ENCODE measurements at places on chromosomes 12 and 14.

GRCh38 chr12:23236811-23237210 lies 611.8 kb downstream of the ETNK1 start:
- DNase-seq, result no peak

DNA sequence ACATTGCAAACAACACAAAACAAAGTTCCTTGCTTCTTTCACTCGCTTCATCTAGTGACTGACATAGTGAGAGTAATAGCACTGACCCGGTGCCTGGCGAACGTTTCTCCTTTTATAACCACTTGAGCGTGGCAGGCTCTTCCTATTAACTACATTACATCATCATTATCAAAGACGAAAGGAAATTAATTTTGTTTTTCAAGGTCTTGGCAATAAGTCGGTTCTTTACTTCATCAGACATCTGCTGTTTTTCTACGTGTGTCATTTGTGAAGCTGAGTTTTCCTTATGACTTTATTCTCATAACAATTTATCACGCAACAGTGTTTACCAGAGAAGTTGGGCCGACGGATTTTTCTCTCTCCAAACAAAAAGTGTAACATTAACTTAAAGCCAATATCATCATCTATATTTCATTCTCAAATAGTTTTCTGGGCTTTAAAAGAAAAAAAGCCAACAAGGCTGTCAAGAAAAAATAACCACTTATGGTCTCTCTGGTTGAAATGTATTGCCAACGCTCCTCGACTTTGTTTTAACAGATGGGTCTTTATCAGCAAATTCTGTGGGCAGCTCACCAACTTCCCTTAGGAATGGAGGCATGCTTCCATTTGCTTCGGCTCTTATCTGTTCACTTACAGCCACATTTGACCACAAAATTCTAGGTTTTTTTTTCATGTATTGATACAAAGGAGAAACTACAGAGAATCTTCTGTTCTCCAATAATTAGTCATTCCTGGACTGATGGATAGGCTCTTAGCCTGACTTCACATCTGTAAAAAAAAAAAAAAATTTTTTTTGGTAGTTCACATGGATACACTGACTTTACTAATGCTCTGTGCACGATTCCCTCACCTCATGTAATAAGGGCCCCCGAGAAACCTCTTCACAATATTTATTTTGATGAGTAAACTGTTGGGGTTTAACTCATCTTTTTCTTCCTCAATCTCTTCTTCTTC lies 97.1 kb upstream of the CDKN3 start:
- DNase-seq, result no peak

- DNase-seq, result no peak
Observed at GRCh38 chr12:120474616-120474960, 5.0 kb upstream of the SRSF9 start.

DNA sequence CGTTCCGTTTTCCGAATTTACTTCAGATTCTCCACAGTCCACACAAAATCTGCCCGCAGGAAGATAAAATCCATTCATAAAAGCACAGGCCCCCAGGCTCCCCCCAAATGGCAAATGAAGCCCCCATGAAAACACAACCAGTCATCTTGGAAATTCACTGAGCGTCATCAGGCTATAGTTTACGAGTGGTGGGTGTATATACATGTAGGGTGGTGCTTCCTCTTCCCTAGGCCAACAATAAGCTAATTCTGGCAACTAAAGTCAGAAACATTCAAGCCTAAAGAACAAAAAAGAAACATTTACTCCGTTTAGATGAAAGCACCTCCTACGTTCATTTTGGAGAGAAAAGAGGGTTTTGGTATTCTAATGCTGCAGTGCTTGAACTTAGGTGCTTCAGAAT lies 5.8 kb downstream of the GPR68 start:
- no peak for DNase-seq

DNA sequence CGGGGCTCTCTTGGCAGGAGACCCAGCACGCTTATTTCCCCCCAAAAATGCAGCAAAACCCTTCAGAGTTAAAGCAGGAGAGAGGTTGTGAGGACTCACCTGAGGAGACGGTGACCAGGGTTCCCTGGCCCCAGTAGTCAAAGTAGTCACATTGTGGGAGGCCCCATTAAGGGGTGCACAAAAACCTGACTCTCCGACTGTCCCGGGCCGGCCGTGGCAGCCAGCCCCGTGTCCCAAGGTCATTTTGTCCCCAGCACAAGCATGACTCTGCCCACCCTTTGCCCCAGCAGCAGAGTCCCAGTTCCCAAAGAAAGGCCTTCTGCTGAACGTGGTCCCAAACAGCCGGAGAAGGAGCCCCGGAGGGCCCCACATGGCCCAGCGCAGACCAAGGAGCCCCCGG lies 337.7 kb downstream of the TMEM121 start:
- no peak for DNase-seq

DNA sequence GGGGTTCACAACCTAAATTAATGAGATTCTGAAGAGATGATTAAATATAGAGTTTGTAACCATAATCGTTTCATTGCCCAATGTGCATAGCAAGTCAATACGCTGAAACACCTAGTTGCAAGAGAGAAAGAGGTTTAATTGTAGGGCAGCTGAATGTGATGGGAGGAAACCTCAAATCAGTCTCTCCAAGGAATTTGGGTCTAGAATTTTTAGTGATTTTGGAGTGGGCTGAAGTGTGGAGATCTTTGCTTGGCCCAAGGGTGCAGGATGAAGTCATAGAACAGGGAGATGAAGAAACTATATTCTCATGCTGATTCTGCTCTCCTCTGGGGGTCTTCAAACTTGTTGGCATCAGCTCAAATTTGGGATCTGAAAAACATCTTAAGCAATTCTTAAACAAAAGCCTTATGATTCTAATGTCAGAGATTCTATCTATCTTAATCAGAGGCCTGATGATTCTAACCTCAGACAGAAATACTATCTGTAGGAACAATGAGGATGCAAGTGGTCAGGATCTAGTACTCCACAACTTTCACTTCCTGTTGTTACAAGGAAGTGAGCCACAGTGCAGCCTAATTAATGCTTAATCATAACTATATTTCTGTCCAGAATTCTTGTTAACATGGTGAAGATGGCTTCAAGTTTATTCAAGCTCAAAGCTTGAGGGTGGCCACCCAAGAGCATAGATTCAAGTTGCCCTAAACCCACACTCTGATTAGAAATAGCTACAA lies 80.2 kb upstream of the FUT8 start:
- DNase-seq, result no peak

- DNase-seq, result no peak
Observed at GRCh38 chr12:132145334-132145733, 1.1 kb downstream of the NOC4L start.

DNA sequence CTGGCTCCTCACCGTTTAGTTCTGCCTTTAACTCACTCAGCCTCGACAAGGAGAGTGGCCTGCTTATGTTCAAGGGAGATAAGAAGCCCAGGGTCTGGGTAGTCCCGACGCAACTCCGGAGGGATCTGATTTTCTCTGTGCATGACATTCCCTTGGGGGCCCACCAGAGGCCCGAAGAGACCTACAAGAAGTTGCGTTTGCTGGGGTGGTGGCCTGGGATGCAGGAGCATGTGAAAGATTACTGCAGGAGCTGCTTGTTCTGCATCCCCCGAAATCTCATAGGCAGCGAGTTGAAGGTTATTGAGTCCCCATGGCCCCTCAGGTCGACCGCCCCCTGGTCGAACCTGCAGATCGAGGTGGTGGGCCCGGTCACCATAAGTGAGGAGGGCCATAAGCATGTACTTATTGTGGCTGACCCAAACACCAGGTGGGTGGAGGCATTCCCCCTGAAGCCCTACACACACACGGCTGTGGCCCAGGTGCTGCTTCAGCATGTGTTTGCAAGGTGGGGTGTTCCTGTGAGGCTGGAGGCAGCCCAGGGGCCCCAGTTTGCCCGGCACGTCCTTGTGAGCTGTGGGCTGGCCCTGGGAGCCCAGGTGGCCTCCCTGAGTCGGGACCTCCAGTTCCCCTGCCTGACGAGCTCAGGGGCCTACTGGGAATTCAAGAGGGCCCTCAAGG lies 13.1 kb downstream of the CBLN3 start:
- no peak for DNase-seq

- no peak for DNase-seq
Observed at GRCh38 chr12:27505109-27505508, 18.9 kb upstream of the PPFIBP1 start.

GRCh38 chr12:114291389-114292060 lies 114.4 kb downstream of the TBX5 start:
- DNase-seq, result no peak

DNA sequence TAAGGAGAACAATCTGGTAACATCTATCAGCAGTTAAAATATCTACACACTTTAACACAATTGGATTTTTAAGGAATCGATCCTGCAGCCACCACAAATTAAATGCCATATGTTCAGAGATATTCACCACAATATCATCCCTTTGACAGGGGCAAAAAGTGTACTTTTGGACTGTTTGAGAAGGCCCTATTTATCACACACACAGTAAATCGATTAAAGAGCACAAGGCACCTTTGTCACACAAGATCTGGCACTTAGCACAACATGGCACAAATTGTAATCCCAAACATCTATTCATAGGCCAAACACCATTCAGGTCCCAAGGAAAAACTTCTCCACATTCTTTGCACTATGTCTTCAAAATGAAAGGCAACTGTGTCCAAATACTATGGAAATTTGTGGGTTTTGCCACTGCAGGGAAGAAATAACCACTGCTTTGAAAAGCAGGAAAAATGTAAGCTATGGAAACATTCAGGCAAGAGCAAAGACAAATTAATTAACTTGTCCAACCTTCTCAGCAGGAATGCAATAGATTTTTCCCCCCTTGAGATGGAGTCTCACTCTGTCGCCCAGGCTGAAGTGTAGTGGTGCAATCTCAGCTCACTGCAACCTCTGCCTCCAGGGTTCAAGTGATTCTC lies 282.5 kb upstream of the TMPO start:
- DNase-seq, result no peak

DNA sequence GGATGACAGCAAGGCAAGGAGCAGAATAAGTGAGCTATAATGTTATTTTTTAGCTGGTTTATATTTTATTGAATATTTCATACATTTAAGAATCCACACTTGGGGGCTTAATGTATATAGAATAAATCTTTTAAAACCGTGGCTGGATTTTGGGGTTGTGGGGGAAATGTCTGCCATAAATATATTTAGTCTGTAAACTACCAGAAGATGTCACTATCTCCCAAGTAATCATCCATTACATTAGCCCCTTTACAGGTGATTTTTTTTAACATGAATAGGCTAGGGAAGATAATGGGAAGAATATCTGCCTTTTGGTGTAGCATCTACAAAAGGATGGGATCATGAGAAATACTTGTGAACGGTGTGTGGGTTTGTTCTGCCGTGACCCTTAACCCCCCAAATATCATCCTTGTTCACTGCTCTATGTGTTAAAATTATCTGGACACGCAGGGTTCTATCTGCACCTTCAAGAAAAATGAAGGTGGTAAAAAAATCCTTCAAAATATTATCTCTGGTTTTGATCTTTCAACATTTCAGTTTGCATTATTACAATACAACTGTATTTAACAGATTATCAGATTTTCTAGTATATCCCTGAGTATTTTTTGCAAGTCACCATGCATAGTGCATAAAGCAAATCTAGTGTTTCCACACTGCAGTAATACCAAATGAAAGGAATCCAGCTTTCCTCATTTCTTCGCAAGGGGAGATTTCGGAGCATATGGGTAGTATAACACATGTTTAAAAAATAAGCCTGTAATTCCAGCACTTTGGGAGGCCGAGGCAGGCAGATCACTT lies 8.0 kb upstream of the SLC17A8 start:
- DNase-seq, result no peak

- no peak for DNase-seq
Observed at GRCh38 chr12:68733661-68734071, 12.3 kb upstream of the SLC35E3 start.

DNA sequence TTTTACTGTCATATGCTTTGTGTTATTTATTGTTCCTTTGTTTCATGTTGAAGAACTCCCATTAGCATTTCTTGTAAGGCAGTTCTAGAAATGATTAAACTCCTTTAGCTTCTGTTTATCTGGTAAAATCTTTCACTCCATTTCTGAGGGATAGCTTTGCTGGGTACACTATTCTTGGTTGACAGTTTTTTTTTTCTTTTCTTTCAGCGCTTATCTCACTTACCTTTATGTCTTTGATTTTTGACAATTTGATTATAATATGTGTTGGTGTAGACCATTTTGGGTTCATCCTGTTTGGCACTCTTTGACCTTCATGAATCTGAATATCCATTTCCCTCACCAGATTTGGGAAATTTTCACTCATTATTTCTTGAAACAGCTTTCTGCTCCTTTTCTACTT lies 16.2 kb downstream of the FBXO33 start:
- DNase-seq, result no peak

GRCh38 chr12:53862206-53862605 lies 76.4 kb upstream of the HOXC13 start:
- DNase-seq, result no peak

- no peak for DNase-seq
Observed at GRCh38 chr14:29037411-29037810, 270.8 kb downstream of the FOXG1 start.

GRCh38 chr12:29389295-29389919 lies 8.4 kb upstream of the ERGIC2 start:
- no peak for DNase-seq

GRCh38 chr12:99370421-99371138 lies 277.0 kb upstream of the GARIN6 start:
- DNase-seq, result no peak

DNA sequence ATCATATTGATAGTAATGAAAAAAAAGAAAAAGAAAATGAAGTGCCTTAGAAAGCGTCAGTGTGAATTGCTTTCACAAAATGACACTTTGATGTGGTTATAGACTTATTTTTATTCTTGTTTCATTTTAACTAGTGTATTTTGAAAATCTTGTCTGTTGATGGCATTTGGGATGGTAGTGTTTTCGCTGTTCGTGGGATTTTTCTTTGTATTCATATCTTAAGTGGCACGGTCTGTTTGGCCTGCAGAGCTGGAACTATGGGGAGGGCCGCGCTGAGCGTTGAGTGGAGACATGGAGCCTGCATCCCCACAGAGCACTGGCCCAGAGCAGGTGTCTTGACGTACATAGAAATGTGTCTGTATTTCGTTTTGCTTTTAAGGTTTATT lies 61.6 kb downstream of the WDR20 start:
- no peak for DNase-seq

GRCh38 chr14:29906256-29906870 lies 21.3 kb downstream of the PRKD1 start:
- no peak for DNase-seq

DNA sequence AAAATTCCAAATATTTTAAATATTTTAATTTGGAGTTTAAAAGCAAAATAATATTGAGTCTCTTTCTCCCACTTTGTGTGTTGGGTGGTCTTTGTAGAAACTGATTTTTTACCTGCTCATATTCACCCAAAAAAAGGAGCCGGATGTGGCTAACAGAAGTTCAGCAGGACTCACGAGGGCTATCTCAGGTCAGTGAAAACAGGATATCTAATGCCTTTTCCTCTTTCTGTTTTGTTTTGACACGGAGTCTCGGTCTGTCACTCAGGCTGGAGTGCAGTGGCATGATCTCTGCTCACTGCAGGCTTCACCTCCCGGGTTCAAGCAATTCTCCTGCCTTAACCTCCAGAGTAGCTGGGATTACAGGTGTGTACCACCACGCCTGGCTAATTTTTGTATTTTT lies 30.8 kb downstream of the COA8 start:
- no peak for DNase-seq

DNA sequence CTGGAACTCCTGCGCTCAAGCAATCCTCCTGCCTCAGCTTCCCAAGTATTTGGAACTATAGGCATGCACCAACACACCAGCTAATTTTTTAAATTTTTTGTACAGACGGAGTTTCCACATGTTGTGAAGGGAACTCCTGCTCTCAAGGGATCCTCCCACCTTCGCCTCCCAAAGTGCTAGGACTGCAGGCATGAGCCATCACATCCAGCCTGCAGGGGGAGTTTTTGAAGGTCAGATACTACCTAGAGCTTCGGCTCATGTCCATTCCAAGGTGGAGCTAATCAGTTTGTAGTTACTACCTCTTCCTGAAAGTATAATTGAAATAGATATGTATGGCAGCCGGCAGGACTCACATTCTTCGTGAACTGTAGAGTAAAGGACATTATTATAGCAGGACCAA lies 3.7 kb upstream of the TAS2R19 start:
- no peak for DNase-seq

All from stimulated activated CD4-positive, alpha-beta T cell treated with anti-CD3 and anti-CD28 coated beads, Interleukin-12 subunit alpha, Interleukin-12 subunit beta, amount 100 ng/mL, for 24 hours (primary cell).